ENCODE measurements at places on chromosomes 12 and 14.

- no peak for DNase-seq
Measured at GRCh38 chr14:55099756-55100155, 29.3 kb upstream of the LGALS3 start.

DNA sequence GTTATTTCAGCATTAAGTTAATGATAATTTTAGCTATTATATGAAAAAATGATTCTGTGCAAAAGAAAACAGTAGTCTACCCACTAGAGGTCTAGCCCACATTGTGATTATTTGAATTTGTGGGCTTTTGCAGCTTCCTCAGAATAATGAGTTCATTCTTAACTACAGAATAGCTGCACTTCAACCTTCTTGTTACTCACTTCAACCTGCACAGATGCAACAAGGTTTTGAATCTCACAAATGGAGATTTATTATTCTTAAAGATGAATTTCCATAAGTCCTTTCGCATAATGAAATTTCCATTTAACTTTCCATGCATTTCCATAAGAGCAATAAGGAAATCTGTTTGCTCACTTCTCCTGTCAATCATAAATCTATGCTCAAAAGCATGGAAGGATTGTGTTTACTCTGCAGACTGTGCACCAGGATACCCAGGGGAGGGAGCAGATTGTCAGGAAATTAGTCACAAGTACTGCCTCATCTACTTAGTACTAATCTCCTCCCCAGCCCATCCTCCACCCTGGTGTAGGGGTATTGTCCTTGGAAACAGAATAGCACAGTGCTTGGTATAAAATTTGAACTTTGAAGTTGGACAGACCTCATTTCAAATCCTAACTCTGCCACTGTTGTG is 24.1 kb downstream of the PTGER2 start:
- no peak for DNase-seq

- DNase-seq: no peak
Measured at GRCh38 chr12:39048395-39048794, 143.0 kb upstream of the CPNE8 start.

- no peak for DNase-seq
Measured at GRCh38 chr12:87259391-87259790, 769.8 kb downstream of the C12orf50 start.

- DNase-seq: no peak
Measured at GRCh38 chr12:51779876-51780275, 68.6 kb downstream of the FIGNL2 start.

DNA sequence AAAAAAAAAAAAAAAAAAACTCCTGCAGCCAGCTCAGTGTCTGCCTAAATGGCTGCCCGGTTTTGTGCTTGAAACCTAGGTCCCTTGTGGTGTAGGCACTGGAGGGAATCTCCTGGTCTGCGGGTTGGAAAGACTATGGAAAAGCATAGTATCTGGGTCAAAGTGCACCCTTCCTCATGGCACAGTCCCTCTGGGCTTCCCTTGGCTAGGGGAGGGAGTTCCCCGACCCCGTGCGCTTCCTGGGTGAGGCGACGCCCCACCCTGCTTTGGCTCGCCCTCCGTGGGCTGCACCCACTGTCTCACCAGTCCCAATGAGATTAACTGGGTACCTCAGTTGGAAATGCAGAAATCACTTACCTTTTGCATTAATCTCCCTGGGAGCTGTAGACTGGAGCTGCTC is 14.3 kb downstream of the PTCSC3 start:
- no peak for DNase-seq

GRCh38 chr14:52948039-52948438 is 2.8 kb downstream of the FERMT2 start:
- no peak for DNase-seq

DNA sequence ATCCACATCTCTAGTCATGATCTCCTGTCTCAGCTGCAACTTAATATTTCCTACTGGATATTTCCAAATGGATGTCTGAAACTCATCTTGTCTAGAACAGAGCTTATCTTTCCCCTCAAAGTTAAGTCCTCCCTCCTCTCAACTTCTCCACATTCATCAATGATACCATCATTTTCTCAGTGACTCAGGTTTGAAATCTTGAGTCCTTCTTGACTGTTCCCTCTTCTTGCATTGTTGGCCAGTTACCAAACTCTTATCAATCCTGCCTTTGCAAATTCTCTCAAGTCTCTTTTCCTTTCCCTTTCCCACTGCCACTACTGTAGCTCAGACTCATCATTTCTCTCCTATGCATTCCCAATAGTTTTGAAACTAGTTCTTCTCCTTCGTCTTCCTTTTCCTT is 14.3 kb upstream of the CHURC1 start:
- DNase-seq: no peak

- no peak for DNase-seq
Measured at GRCh38 chr14:72630374-72630773, 263.5 kb downstream of the DPF3 start.

GRCh38 chr12:123822804-123823203 is 60.7 kb downstream of the DNAH10 start:
- DNase-seq: no peak

DNA sequence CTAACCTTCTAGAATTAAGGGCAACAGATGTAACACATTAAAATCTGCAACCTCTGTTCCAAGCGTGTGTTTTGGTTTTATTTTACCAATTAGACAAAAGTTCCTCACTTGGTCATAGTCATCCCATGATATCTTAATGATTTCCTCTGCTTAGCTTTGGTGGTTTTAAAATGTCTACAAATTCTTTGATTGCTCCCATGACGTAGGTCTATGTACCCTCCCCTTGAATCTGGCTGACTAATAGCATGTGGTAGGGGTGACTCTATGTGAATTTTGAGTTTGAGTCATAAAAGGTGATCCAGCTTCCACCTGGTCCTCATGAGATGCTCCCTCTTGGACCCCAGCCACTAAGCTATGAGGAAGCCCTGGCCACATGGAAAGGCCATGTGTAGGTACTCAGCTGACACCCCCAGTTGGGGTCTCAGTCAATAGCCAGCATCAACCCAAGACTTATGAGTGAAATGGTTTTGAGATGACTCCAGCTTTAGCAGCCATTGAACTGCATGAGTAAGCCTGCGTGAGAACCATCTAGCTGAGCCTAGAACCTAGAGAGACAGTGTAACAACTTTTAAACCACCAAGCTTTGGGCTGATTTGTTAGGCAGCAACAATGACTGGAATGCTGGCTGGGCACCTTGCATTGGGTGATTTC is 247.1 kb downstream of the MSRB3 start:
- no peak for DNase-seq

GRCh38 chr12:92554158-92555073 is 148.4 kb upstream of the PLEKHG7 start:
- DNase-seq: no peak

GRCh38 chr14:83520837-83521236 is 1987.2 kb upstream of the SEL1L start:
- no peak for DNase-seq

GRCh38 chr12:116856729-116857128 is 24.5 kb downstream of the HRK start:
- no peak for DNase-seq

- DNase-seq: no peak
Measured at GRCh38 chr12:103829092-103829491, 11.9 kb downstream of the NT5DC3 start.

DNA sequence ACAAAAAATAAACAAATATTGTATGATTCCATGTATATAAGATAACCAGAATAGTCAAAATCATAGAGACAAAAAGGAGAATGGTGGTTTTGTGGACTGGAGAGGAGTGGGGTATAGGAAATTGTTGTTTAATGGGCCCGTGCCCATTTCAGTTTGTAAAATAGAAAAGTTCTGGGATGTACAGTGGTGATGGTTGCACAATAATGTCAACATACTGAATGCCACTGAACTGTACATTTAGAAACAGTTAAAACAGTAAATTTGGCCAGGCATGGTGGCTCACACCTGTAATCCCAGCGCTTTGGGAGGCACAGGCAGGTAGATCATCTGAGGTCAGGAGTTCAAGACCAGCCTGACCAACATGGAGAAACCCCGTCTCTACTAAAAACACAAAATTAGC is 40.1 kb downstream of the NUMB start:
- no peak for DNase-seq

DNA sequence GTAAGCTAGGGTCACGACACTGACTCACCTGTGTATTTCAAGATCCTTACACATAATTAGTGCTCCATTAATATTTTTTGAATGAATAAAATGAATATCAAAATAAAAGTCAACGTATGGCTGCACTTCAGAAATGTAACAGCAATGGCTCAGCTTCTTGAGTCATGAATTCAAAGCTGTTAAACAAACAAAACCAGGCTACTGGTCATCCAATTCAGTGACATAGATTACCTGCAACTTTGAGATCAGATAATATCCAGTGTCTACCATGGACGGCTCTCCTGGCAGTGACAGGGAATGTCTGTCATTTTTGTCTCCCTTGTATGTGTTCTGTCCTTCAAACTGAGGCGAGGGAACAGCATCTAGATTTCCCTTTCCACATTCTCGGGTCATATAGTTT is 225.6 kb downstream of the EFCAB11 start:
- DNase-seq: no peak

DNA sequence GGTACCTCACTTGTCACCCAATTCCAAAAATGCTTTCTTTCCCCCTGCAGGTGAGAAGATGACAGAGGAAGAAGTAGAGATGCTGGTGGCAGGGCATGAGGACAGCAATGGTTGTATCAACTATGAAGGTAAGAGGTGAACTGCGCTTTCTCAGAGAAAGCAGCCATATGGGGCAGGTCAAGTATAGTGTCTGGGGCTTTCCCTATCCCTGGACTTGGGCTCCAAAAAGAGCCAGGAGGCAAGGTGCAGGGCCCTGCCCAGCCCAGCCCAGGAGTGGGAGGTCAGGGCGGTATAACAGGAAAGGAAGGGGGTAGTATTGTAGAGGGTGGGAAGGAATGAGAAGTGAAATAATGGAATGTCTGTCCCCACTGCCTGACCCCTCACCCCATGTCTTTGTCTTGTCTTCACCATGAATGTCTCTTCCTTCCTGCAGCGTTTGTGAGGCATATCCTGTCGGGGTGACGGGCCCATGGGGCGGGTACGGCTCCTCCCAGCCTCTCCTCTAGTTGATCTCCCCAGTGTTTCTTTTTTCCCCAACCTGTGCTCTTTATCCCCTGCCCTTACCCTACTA is 2.1 kb downstream of the MYL6 start:
- peak; percentile 67 for DNase-seq

- DNase-seq: no peak
Measured at GRCh38 chr14:100657780-100658179, 68.9 kb upstream of the DLK1 start.

DNA sequence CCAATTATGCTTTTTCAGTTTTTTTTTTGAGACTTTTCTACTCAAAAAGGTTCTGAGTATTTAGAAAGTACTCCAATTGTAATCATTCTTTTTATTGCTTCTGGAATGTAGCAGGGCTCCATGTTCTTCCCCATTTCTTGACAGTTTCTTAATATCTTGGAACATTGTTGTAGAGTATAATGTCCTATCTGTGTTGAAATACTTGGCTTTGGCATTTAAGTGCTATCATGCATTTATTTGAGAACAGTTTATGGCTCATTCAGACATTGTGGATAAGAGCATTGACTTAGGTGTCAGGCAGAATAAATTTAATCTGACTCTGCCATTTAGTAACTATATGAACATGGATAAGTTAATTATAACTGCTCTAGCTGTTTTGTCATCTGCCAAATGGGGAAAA is 28.3 kb downstream of the ADIPOR2 start:
- no peak for DNase-seq

GRCh38 chr12:14630793-14631192 is 63.1 kb upstream of the PLBD1 start:
- DNase-seq: no peak

Measured in stimulated activated CD4-positive, alpha-beta T cell treated with anti-CD3 and anti-CD28 coated beads, Interleukin-2, amount 100 ng/mL, for 24 hours (primary cell).